Hematopoietic multipotent progenitor cell treated with erythropoietin and hydrocortisone succinate and interleukin-3 and kit ligand, for 8 days (in vitro differentiated cells): ENCODE measurements at places on chromosomes 6 and 20.

GRCh38 chr6:68141190-68141589 is 493.9 kb upstream of the ADGRB3 start:
- no peak for DNase-seq

GRCh38 chr20:64025826-64026412 is 10.1 kb upstream of the C20orf204 start:
- DNase-seq: no peak

DNA sequence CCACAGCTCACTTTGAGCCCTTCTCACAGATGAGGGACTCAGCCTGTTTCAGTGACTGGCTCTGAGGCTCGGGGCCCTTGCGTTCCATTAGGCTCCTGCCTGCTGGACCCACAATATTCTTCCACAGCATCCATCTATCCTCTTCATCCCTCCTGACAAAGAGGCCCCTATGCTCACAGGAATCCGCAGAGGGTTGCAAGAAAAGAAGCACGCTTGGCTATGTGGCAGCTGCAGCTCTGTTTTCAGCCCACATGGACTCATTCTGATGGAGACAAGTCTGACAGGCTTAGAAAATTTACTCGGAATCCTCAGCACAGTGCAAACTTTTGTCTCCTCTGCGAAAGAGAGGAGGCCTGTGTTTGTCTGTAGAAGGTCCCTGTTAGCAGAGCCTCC is 207.5 kb downstream of the SYNDIG1 start:
- DNase-seq: no peak

DNA sequence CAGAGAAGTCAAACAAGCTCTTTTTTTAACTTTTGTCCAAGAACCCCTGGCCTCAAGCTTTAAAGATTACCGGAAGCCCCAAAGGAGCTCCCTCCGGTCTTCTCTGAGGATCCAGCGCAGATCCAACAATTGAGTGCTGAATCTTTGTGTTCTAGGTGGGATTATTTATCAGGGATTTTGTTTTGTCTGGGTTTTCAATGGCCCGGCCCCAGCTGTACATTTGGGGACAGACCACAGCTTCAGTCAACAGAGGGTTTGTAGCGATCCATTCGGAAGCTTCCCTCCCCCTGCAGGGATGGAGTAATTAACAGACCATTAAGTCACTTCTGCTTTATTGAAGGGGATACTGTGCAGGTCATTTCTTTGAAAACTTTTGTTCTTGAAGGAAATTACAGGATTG is 7.8 kb downstream of the OLIG3 start:
- no peak for DNase-seq

DNA sequence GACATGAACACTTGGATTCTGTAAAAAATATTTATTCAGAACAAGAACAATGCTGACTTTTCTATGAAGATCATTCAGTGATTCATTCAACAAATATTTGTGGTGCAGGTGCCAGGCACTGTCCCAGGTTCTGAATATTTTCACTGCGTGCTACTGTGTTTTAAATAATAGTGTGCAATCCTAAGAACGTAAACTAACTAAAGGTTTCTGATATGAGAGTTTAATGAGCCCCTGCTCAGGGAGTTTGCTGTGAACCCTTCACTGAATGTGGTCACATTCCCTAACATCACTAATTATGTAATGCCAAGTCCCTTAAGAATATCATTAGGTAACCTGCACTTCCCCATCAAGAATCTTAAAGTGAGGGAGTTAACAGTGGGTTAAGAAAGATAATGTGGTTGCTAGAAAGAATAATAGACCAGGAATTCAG is 1.7 kb upstream of the TMEM170B start:
- DNase-seq: no peak

GRCh38 chr6:135651964-135652755 is 154.6 kb upstream of the AHI1 start:
- peak; percentile 6 for DNase-seq

DNA sequence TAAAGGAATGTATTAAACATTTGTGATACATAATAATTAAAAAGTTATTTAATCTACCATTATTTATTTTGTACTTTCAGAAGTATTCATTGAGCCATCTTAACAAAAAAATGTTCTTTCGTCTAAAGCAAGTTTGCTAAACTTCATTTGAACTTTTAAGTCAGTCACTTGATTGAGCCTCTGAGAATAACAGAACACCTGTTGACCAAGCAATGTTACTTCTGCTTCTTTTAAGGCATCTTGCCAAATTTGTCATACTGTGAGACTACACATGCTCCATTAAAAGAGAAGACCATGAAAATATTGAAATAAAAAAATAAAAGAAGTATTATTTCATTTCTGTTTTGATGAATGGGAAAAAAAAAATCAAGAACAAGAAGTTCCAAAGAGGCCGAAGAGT is 141.8 kb upstream of the BMP5 start:
- no peak for DNase-seq

DNA sequence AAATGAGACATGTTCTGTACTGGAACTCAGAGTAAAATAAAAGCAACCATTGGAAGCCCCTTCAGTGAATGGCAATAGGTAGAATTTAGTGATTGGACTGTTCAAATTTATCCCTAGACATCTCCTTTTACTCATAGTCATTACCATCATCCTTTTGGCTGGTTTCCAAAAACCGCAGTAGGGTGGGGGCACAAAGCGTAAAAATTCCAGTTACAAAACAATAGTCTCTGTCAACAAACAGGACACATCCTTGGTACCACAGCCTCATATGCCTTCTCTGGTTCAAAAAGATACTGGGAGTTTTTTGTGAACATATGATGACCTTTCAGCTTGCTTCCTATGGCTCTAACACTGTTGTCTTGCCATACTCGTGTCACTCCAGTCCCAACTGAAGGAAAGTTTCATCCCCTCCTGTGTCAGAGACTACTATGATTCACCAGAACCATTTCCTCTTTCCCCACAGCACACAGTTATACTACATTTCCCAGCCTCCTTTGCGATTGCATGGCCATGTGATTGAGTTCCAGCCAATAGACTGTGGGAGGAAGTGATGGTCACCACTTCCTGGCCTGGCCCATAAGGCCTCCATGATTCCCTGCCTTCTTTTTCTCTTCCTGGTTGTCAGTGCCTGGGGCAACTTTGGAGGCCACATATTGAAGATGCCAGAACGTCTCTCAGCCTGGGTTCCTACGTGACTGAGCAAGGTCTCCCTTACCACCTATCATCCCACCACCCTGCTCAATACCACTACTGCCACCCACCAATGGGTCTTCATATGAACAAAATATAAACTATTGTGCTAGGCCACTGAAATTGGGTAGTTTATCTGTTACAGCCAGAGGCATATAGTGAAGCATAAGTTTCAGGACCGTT is 162.4 kb downstream of the ID4 start:
- DNase-seq: peak; percentile 59

GRCh38 chr6:4856785-4857184 is 80.6 kb downstream of the CDYL start:
- no peak for DNase-seq

GRCh38 chr6:42195415-42195814 is 659 bp upstream of the GUCA1B start:
- DNase-seq: no peak

DNA sequence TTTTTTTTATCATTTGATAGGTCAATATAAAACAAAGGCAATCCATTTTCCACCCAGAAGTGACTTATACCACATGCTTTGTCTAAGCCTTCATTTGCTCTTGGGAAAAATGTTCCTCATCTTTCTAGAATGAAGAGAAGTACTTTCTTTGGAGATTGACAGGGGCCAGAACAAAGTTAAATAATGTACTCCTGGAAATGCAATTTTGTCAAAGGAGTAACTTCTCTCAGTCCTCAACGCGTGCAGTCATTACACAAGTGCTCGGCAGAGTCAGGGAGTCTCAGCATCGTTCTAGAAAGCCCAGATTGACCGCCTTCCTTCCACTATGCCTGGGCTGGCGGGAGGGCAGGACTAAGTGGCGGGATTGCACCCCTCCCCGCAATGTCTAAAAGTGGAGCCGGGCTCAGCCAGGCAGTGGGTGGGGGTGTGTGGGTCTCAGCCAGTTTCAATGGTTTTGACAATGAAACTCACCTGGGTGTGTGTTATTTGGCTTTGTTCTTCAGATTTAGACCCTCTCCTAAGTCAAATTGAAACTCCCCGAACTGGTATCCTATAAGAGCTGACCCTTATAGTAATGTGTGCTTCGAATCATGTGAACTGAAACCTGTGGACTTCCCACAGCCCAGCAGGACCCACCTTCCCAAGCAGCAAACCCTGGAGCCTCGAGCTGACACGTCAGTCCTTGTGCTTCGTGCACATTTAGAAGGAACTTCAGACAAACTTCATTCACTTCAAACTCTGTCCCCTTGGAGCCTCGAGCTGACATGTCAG is 63.2 kb upstream of the DUSP22 start:
- no peak for DNase-seq

- no peak for DNase-seq
Observed at GRCh38 chr6:34914358-34914757, 25.3 kb downstream of the ANKS1A start.

DNA sequence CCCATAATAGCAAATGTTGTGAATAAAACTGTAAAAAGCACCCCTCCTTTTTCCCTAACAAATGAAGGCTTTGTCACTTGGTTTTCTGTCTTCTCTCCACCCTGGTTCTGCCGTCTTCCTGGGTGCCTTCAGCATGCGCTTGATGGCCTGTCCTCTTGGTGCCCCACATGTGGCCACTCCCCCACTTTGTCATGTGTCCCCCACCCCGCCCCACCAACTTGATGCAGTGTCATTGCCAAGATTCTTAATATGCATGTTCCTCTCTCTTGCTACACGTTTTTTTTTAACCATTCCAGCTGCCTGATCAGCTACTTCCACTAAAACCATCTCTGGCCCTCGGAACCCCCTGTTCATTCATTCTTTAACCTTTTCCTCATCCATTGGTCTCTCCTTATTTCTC is 340.3 kb downstream of the QKI start:
- no peak for DNase-seq

DNA sequence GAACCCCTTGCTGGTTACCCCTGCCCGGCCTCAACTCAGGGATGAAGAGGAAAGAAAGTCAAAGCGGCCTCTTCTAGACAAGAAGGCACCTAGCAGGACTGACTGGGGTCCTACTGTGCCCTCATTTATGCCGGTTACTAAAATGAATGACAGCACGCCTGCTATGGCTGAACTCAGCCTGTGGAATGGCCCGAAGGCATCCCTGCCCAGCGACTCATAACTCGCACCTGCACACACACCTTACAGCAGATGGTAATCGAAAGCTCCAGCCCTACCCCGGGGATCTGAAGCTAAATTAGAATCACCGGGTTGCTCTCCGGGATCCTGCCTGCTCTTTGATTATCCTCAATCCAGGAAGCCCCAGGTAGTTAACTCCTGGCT is 747 bp upstream of the TXNDC5 start:
- no peak for DNase-seq

DNA sequence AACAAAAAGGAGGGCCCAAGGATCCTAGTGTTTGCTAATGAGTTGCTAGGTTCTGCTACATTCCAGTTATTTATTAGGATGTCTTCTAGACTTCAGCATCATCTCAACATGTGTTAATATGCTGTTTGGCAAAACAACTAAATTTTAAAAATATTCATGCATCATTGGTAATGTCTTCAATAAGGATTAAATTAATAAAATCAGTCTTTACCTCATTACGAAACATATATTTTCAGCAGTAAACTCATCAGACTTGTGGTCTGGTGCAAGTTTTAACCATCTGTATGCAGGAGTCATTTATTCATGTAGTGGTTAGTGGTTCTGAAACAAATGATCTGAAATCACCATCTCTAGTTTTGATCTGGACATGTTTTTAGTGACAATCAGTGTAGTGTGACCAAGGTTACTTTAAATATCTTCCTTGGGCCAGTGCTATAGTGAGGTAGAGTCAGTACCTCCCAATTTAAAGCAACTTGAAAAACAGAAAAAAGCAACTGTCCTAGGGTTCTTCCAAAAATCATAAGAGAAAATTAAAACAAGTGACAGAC is 85.0 kb upstream of the KCNK16 start:
- no peak for DNase-seq

DNA sequence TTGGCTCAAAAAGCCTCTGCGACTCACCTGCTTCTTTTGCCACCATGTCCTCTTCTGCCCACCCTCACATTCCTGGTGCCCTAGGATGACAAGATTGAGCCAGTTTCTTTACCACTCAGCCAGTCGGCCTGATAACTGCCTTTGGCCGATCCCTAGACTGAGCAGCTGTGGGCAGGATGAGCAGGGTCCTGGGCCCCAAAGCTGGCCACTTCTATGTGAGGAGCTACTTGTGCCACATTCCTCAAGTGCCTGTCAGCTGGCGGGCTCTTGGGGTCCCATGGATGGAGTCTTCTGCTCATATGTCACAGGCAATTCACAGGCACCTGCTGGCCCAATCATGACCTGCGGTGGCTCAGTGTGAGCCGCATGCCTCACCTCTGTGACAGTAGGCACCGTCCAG is 16.5 kb downstream of the DYNLRB1 start:
- no peak for DNase-seq

DNA sequence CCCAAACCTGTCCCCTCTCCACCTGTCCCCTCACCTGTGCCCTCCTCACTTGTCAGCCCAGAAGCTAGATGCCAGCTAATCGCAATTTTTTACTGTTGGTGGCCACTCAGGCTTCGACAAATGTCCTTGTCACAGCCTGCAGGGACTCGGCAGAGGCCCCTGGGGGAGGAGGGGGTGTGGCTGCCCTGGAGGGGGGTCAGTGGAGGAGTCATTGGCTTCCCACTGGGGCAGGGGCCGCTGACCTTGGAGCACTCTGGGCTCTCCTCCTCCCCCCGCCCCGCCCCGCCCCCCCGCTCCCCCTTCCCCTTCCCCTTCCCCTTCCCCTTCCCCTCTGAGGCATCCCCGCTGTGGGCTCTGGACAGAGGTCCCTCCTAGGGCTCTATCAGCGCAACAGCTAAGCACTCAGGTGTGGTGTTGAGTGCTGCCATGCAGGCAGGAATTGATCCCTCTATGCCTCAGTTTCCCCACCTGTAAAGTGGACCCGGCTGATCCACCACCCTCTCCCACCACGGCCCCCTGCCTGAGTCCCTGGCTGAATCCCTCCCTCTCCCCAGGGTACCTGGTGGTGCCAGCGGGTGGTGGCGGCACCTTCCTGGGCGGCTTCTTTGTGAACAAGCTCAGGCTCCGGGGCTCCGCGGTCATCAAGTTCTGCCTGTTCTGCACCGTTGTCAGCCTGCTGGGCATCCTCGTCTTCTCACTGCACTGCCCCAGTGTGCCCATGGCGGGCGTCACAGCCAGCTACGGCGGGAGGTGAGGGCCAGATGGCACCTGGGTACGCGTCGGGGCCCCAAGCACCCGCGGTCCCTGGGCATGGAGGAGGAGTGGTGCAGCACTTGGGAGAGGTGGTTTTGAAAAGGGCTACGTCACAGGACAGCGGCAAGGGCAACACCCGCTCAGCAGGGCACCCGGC is 23.8 kb downstream of the SLCO4A1 start:
- DNase-seq: no peak

DNA sequence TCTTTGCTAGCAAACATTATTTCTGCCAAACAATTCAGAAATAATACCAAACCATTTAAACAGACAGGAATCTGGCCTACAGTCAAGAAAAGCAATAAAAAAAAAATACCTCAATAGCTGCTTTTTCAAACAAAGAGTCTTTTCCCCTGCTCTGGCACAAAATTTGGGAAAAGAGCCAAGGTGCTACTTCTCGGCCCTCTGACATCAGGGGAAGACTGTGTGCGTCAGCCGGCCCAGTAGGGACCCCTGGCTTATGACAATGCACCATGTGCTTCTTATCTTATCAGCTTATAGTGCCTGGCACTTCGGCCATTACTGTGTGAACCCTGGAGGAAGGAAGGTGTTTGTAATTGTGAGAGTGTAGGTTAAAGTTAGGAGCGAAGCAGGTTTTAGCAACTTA is 89.4 kb downstream of the PDE10A start:
- DNase-seq: no peak

GRCh38 chr6:70479236-70479635 is 65.9 kb downstream of the FAM135A start:
- DNase-seq: no peak

- DNase-seq: peak; percentile 62
Observed at GRCh38 chr6:111721753-111722154, 116.1 kb upstream of the TRAF3IP2 start.

GRCh38 chr6:111648100-111648499 is 42.4 kb upstream of the TRAF3IP2 start:
- no peak for DNase-seq
